Stimulated activated CD4-positive, alpha-beta T cell treated with anti-CD3 and anti-CD28 coated beads, Interleukin-4, amount 100 ng/mL, for 1 hour (primary cell): ENCODE measurements at places on chromosomes 1 and 21.
A peak's percentile ranks its signal among the peaks of the same experiment; 100 is the strongest.

GRCh38 chr1:113937146-113937545 is 8.0 kb downstream of the HIPK1 start:
- DNase-seq, result no peak

DNA sequence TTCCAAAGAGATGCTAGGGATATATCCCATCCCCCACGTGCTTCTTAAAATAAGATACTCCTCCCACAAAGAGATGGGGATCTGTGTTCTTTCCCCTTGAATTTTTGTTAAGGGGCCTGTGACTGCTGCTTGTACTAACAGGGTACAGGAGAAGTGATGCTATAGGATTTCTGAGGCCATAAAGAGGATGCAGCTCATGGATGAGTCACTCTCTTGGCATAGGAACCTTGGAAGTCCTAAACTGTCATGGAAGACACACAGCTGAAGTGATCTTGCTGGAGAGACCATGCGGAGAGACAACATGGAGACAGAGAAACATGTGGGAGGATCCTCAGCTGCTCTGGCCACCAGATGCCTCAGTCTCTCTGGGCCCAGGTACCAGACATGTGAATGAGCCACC is 157.2 kb downstream of the S1PR1 start:
- DNase-seq, result no peak

- DNase-seq, result no peak
These were observed 103.1 kb downstream of the ENAH start for GRCh38 chr1:225549821-225550220.

DNA sequence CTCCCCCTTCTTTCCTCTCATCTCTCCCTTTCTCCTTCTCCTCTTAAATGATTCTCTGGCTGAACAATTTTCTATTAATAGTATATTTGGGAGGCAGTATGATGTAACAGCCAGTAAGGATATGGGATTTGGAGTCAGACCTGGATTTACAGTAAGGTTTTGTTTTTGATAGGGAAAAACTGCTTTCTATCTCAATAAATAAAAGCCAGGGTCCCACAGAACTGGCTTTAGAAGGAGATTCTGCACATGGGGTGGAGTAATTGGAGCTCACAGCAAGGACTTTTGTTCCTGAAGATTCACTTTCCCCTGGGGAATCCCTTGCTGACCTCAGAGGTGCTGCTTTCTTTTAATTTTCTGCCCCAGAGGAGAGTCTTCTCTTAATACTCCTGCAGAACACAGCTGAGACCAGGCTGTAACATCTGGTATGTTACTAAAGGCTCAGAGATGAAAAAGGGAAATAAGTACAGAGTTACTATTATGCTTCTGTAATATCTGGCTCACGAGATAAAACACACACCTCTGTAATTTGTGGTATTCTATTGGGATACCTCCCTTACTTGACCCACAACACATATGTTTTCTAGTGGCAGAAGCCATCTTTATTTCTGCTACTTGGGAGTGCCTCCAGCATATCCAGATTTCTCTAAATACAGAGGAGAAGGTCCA is 13.4 kb downstream of the EPB41 start:
- DNase-seq, result no peak

GRCh38 chr1:154352245-154352580 is 26.9 kb downstream of the ATP8B2 start:
- DNase-seq, result no peak

GRCh38 chr1:1208713-1209433 is 2.5 kb upstream of the TNFRSF18 start:
- DNase-seq, result peak; percentile 64

DNA sequence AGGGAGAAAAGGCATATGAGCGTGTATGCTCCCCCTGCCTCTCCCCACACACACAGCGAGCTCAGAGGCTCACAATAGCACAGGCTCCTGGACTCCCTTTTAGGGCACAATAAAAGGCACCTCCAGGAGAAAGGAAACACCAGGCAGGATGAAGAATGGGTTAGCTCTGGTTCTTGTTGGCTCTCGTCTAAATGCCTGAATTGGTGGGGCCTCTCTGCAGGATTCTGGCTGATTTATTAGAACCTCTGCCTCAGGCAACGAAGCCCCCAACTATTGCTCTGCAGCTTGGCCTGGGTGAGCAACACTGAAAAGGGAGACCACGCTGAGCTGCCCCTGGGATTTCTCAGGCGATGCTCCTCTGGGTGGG is 590.9 kb upstream of the PLXNA2 start:
- no peak for DNase-seq

DNA sequence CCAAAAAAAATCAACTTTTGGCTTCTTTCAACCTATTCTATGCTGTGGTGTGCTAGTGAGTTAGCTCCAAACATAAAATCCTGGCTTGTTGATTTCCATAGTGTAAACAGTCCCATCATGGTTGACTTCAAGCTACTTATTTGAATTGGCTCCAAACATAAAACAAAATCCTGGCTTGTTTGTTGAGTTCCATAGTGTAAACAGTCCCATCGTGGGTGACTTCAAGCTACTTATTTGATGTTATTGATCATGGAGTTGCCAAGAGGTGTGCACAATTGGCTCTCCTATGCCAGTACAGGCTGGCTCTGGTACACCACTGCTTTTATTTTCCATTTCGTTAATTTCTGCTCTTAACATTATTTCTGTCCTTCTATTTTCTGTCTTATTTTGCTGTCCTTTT is 1.8 kb upstream of the COA6 start:
- no peak for DNase-seq

GRCh38 chr1:109882288-109883245 is 28.1 kb upstream of the CSF1 start:
- no peak for DNase-seq

GRCh38 chr1:201606623-201607022 is 67.7 kb downstream of the NAV1 start:
- no peak for DNase-seq
